ENCODE measurements at places on chromosomes 3 and 15.

- DNase-seq = no peak
These were observed 179.8 kb upstream of the TPM1 start for GRCh38 chr15:62862717-62863116.

- no peak for DNase-seq
These were observed 485.2 kb upstream of the PROK2 start for GRCh38 chr3:72270072-72270681.

DNA sequence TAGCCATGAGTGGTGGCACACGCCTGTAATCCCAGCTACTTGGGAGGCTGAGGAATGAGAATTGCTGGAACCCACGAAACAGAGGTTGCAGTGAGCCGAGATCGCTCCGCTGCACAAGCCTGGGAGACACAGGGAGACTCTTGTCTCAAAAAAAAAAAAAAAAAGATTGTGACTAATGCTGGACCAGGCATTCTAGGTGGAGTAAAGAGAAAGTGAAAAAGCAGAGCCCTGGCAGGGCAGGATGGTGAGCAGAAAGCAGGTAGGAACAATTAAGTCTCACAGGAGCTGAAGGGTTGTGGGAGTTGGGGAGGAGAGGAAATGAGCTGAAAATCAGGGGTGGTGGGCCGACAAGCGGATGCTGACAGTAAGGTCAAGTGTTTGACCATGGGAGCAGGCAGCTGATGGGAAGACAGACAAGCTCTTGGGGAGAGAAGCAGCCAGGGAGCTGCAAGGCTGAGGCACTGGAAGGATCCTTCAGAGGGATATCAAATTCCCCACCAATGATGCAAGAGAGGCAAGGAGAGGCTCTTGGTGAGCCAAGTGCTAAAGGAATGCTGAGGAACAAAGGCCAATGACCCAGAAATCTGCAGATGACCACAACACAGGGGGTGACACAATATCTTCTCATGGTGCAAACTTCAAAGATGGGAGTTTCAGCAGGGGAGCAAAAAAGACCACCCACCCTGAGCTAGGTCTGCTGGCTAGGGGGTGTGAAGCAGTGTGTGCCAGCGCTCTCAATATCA lies 251.1 kb downstream of the ULK4 start:
- no peak for DNase-seq

DNA sequence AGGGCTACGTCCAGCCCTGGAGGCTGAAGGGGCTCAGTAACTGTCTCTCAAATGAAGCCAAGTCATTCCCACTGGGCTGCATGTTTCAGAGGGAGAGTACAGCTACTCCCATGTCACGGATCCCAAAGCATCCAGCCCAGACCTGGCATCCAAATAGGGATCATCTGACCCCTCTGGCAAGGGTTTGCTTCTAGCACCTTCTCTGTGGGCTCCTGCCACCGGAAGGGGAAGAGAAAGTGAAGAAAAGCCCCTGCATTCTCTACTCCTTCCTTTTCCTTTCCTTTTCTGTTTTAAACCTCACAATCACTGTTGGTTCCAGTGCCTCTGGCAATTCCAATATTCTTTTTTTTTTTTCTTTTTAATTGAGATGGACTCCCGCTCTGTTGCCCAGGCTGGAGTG lies 64.5 kb upstream of the CTSH start:
- no peak for DNase-seq

DNA sequence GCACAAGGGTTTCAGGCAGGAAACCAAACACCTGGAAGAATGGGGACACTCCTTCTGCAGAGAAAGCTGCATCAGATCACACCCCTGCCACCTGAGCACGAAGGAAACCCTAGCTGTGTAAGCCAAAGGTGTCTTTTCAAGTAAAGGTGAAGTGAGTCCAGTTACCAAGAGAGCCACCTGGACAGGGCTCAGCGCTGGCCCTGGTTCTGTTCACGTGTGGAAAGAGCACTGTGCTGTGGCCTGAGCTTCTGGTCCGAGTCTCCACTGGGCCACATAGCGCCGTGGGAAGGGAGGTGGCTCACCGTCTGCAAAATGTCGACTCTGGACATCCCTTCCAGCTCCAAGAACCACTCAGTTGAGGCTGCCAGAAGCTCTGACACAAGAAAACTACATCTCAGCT lies 151.1 kb downstream of the ADAMTS17 start:
- DNase-seq = no peak

DNA sequence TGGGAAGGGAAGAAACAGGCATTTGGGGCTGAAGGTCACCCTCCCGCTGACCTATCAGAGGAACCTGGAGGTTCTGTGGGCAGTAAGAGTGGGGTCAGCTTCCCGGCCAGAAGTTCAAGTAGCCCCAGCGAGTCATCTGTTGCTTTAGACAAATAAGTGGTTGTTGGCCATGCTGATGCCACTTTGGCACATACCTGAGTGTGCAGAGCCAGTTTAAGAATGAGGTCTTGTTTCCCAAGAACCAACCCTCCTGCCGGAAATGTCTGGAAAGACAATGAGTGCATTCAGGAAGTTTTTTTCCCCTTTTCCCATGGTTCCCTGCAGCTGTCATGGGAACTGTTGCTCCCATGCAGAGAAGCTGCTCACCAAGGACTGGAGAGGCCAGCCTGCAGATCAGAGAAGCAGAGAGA lies 166.7 kb downstream of the ZNF621 start:
- no peak for DNase-seq

GRCh38 chr15:28107904-28108275 lies 8.8 kb upstream of the OCA2 start:
- DNase-seq = no peak

GRCh38 chr3:129530821-129531220 lies 2.4 kb downstream of the RHO start:
- no peak for DNase-seq

- DNase-seq = no peak
These were observed 111.0 kb upstream of the MYO5C start for GRCh38 chr15:52406601-52407000.

DNA sequence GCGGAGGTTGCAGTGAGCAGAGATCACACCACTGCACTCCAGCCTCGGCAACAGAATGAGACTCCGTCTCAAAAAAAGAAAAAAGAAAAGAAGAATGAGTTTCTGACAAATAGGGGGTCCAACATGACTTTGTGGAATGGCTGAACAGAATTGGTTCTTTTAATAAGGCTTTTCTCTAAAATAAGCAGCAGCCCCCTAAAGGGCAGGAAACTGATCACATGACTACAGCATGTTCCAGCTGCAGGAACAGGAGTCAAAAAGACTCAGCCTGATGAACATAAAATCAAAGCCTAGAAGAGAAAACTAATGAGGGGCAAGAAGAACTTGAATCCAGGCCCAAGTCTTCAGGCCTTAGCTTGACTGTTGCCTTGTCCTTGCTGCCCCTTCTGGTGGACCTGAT lies 89.7 kb upstream of the ARRDC4 start:
- no peak for DNase-seq

- DNase-seq = no peak
These were observed 1141.6 kb downstream of the IGSF11 start for GRCh38 chr3:117893001-117893400.

DNA sequence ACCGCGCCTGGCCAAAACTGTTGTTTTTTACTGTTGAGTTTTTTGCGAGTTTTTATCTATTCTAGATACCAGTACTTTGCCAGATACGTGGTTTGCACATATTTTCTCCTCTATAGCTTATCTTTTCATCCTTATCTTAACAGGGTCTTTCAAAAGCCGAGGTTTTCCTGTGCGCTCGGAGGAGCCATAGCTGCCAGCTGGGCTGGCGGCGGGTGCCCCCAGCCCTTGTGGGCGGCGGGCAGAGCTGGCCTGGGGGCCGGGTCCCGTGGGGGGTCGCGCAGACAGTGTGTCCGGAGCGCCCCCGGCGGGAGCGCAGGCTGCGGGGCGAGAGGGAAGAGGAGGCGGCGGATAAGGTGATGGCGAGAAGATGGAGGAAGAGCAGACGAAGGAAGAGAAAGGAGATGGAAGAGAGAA lies 11.1 kb upstream of the EIF4A2 start:
- DNase-seq = no peak

DNA sequence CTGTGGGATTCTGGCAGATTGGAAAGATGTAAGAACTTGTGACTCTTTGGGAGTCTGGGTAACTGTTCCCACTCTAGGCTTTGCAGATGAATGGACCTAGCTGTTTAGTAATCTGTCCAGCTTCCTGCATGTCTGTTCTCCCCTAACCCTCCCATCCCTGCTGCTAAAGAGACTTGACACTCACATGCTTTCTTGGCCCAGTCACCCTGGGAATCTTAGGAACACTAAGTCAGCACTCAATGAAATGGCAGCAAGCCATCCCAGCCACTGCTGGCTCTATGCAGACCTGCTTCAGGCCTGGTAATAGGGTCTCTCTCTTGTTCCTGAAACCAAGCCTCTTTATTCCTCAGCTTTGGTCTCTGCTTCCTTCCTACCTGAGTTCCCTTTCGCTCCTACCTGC lies 63.7 kb upstream of the THSD4 start:
- DNase-seq = no peak

GRCh38 chr15:41423979-41424659 lies 7.2 kb downstream of the RTF1 start:
- no peak for DNase-seq

- DNase-seq = no peak
These were observed 58.2 kb upstream of the FLNB start for GRCh38 chr3:57949785-57950615.

DNA sequence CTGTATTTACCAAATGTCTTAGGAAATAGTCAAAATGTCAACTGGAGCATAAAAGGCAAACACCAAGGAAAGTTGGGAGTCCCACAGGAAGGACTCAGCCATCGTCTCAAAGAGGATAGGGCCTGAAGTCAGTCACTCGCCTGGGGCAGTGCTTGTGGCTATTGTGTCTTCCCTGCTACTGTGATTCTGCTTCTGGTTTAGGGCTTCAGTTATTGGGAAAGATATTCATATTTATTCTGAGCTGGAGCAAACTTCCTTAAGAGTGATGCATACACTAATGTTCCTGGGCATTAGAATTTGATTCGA lies 118.1 kb downstream of the EDEM1 start:
- DNase-seq = no peak

DNA sequence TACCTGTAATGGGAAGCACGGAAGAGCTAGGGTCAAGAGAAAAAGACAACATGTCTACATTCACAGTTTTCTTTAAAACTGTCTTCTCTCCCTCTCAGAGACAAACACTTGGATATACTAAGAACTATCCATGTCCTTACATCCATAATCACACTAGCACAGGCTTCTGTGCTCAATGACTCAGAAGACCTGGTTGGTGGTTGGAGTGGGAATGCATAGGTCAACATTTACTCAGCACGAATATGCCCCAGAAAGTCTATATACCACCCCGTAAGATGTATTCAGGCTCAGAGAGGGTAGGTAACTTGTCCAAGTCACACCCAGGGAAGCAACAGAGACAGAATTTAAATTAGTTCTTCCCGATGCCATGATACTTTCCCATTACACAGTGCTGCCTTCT lies 891.1 kb downstream of the TUSC7 start:
- DNase-seq = no peak

GRCh38 chr3:171159024-171159821 lies 132.7 kb upstream of the SLC2A2 start:
- no peak for DNase-seq

DNA sequence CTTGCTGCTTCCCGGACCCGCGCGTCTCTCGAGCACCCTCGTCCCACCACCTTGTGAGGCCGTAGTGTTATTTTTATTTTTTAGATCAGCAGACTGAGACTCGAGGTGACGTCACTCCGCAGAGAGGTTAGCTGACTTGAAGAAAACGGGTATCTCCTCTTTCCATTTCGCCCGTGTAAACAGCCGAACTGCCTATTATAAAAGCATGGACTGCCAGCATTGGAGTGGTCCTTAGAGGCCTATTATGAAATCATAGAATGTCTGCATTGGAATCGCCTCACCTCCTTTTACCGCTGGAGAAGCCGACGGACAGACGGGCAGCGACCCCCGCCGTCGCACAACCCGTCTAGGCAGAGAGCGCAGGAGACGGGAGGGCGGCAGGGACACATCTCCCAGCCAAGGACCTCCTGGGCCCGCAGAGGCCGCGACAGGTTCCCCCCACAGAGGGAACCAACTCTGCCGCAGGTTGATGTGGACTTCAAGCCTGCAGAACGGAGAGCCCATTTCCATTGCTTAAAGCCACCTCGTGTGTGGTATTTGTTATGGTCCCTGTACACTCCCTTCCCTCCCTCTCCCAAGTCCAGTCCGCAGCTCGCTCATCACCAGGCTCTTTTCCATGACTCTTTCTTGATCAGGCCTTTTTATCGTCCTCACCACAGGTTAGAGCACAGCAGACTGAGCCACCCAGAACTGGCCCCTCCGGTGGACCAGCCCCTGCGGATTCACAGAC lies 540 bp upstream of the PPP1R2 start:
- no peak for DNase-seq

DNA sequence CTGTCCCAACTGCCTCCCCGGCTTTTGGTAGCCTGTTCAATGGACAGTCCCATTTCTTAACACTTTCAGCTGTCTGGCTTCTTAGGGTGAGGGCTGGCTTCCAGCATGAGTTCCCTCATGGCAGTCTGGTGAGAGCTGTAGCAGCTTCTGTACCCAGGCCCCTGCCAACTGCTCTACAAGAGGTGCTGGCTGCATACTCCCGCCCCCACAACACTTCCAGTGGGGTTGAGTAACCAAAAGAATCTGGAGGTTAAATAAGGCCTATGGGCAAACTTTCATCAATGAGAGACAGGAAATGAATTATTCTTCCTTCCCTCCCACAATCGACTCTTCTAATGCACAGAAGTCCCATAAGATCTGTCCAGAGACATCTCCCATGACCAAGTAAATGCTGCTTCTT lies 145.0 kb downstream of the NEK10 start:
- no peak for DNase-seq

DNA sequence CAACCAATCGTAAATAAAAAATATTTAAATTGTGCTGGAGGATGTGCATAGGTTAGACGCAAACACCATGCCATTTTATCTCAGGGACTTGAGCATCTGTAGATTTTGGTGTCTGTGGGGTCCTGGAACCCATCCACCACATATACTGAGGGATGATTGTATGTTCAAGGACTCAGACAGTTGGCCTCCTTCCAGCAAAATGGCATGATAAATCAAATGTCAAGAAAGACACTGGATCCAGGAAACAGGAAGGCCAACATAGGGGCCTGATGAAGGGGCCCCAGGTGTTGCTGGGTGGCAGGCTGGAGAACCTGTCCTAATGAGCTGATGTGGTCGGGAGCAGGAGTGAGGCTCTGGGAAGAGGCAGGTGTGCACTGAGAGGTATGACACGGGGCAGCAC lies 289.5 kb downstream of the GABRG3 start:
- no peak for DNase-seq

DNA sequence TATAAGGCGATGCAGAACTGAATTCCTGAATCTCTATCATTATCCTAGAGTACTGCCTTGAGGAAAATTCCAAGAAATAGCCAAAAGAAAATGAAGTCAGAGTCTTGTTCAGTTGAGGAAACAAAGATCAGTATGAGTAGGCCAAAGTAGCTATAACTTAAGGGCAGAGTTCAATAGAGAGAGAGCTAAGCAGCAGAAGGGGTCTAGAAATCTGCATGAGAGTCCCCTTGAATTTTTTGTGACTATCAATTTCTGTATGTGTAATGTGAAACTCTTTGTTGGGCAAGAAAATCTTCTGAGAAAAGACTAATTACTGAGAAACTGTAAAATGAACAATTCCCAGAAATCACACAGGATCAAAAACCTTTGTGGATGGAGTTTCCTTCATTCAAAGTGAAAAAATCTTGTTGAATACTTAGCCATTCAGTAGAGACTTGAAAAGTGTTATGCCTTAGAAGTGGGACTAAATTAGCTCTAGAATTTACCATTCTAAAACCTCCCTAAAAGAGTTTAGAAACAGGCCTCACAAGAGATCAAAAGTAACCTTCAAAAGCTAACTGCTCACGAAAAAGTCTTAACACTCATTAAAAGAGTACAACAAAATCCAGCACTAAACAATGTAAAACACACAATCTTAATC lies 43.1 kb upstream of the FNDC3B start:
- no peak for DNase-seq
